Muscle of arm (tissue), 14 donors: ENCODE measurements at places on chromosomes 6 and 20.

DNA sequence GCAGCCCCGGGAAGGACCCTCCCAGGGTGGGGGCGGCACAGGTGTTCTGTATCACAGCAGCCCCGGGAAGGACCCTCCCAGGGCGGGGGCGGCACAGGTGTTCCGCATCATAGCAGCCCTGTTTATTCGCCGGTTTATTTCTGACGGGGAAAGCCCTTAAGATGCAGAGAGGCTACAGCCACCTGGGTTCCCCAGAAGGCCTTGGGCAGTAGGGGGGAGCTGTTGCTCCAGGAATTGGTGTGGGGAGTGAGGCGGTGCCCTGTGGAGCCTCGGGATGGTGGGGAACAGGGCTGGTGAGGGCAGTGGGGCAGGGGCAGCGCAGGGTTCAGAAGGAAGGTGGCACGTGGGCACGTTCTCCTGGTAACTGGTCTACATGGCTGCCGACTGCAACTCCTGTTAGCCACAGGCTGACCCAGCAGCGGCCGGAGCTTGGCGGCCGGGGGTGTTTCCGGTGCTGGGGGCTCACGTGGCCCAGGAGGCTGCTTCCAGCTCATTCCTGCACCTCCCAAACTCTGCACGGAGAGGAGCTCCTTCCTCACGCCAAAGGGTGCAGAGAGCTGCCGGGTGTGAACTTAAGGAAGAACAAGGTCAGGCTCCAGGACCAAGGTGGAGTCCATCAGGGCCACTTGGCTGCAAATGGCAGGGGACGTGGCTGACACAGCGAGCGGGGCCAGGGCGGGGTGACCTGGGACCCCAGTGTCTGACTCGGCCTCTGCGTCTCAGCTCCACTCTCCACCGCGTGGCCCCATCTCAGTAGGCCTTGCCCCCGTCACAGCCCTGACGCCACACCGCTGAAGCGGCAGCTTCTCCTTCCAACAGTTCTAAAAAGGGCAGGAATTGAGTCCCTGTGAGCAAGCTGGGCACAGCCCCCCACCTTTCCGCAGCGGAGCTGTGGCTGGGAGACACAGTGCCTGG lies 13.2 kb downstream of the SLCO4A1 start:
- DNase-seq: no peak

- DNase-seq: no peak
Observed at GRCh38 chr6:97021194-97021593, 96.7 kb downstream of the KLHL32 start.

GRCh38 chr6:99512033-99512432 lies 3.2 kb downstream of the USP45 start:
- DNase-seq: no peak

DNA sequence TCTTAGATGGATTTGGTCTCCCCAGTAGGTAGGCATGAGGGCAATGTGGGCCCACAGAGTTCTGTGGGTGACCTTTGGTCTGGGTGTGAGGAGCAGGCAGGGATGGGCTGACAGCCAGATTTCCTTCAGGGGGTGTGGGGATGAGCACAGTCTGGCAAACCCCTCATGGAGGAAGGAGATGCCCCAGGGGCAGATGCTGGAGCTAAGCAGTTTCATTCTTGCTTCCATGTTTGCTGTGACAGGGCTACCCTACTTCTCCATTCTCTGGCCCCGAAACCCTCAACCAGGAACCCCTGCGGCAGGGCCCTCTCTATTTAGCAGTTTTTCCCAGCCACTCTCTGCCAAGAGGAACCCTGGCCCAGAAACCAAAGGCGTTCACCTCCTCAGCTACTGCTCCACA lies 40.4 kb downstream of the GCLC start:
- DNase-seq: no peak

GRCh38 chr6:48426636-48427035 lies 315.6 kb upstream of the PTCHD4 start:
- DNase-seq: no peak

DNA sequence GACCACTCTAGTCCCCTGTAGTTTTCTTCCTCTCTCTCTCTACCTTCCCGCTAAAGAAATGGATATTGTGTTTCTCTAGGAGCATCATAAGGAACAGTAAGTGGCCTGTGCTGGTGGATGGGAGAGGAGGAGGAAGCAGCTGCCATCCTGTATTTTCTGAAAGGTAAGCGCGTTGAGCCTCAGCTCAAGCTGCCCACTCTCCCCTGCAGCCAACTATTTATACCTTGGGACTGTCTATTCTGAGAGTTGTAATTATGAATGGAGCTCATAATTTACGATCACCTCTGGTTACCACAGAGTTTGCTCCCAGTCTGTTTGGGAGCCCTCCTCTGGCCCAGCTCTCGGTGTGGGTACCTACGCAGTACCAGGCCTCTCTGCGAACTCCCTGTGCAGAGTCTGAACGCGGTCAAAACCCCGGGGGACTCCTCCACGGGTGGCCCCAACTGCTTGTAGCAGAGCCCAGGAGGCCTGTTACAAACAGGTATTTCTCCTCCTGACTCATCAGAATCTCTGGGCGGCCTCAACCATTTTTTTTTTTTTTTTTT lies 285.4 kb downstream of the SMOC2 start:
- DNase-seq: no peak

GRCh38 chr6:18538315-18538714 lies 151.2 kb downstream of the RNF144B start:
- DNase-seq: no peak

- no peak for DNase-seq
Observed at GRCh38 chr6:97563529-97563928, 280.5 kb upstream of the MMS22L start.

- DNase-seq: no peak
Observed at GRCh38 chr20:39298121-39298520, 336.0 kb downstream of the DHX35 start.

DNA sequence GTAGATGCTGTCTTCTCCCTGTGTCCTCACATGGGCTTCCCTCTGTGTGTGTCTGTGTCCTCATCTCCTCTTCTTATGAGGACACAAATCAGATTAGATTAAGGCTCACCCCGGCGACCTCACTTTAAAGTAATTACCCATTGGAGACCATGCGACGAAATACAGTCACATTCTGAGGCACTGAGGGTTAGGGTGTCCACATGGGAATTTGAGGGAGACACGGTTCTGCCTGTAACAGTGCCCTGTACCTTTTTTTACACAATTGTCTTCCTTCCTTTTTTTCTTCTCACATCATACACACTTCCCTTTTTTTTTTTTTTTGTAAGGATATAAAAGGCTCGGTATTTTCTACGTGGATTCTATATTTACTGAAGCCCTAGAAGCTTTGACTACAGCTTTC lies 48.9 kb downstream of the DEK start:
- no peak for DNase-seq

GRCh38 chr20:35563834-35564233 lies 22.0 kb downstream of the ERGIC3 start:
- no peak for DNase-seq

GRCh38 chr6:159212525-159213280 lies 43.5 kb downstream of the FNDC1 start:
- DNase-seq: no peak
